ENCODE measurements at places on chromosomes 12 and 14. TPM values are rescaled to one million over a fixed set of nuclear protein-coding genes. Genes with fewer than 3 reads are reported as not detected.

DNA sequence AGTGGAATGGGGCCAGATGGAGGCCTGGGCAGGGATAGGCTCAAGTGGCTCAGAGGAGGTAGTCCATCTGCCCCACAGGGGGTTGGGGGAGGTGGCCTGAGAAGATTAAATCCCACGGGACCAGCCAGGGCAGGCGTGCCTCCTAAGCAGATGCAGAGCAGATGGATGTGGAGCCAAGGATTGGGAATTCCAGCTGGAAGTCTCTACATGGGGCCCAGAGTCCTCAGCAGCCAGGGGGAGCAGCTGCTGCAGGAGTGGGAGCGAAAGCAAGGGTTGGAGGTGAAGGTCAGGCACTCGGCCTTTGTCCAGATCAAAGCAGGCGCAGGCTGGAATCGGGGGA, 42.4 kb upstream of the VRK1 start:
- DNase-seq = no peak

DNA sequence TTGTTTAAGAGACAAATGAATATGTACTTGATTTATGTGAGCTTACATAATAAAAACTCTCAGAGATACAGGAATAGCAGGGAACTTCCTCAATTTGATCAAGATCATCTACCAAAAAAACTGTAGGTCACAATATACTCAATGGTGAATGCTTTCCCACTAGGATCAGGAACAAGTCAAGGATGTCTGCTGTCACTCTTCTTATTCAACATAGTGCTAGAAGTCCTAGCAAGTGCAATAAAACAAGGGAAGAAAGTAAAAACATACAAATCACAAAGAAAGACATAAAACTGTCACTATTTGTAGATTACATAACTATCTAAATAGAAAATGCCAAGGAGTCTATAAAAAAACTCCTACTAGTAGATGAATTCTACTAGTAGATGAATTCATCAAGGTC, 41.9 kb upstream of the PAWR start:
- DNase-seq = no peak

GRCh38 chr12:93191423-93191822, 186.3 kb upstream of the NUDT4 start:
- DNase-seq = no peak

DNA sequence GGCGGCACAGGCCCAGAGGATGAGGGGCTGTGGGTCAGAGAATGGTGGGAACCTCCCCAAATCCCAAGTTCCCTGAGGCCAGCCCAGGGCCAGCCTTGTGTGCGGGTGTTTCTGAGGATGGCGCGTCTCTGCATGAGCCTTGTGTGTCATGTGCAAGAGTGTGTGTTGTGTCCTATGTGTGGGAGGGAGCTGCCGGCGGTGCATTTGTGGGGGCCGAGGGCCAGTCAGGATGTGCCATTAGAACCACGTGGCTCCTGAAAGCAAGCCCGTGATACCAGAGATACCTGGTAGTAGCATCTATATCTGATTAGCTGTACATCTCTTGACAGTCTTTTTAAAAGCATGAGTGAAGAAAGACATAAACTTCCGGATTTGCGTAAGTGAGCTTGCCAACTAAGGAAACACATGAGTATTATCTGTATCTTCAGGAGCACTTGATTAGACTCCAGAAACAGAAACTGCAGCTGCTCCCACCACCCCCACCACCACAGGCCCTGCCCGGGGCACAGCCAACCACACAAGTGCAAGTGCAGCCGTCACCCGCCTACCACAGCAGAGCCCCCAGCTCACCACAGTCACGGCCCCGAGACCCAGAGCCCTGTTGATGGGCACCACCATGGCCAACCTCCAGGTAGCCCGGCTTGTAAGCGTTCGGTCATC, 19.2 kb downstream of the DDX51 start:
- no peak for DNase-seq

- no peak for DNase-seq
These were observed 38.3 kb downstream of the TESC start for GRCh38 chr12:117060929-117061305.

- DNase-seq = no peak
These were observed 54.9 kb downstream of the VWF start for GRCh38 chr12:6069437-6070093.

DNA sequence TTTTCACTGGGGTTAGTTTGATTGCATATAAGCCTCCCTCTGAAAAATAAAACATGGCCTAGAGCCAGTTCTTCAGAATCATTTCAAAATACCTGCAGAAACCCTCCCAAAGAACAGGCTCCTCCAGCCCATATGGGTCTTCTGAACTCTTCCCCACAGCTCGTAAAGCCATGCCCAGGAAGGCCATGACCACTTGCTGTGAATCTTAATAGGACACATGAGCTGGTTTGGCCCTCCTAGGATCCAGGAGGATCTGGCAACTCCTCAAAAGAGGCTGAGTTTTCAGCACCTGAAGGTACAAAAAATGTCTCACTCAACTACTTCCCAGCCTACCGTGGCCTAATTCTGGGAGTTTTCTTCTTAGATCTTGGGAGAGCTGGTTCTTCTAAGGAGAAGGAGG, 2.4 kb downstream of the MYBPC1 start:
- no peak for DNase-seq

ETFBKMT gene
- 2.4 TPM for total RNA-seq

FAM222A gene
- total RNA-seq = 4.6 TPM
